NB4 (cell line): ENCODE measurements at places on chromosomes 12 and 14.
A peak's percentile ranks its signal among the peaks of the same experiment; 100 is the strongest.

GRCh38 chr12:108495054-108495453 lies 20.0 kb upstream of the FICD start:
- DNase-seq = peak; percentile 68

- peak; percentile 76 for DNase-seq
Measured at GRCh38 chr12:122356192-122356635, 66.3 kb downstream of the CLIP1 start.

DNA sequence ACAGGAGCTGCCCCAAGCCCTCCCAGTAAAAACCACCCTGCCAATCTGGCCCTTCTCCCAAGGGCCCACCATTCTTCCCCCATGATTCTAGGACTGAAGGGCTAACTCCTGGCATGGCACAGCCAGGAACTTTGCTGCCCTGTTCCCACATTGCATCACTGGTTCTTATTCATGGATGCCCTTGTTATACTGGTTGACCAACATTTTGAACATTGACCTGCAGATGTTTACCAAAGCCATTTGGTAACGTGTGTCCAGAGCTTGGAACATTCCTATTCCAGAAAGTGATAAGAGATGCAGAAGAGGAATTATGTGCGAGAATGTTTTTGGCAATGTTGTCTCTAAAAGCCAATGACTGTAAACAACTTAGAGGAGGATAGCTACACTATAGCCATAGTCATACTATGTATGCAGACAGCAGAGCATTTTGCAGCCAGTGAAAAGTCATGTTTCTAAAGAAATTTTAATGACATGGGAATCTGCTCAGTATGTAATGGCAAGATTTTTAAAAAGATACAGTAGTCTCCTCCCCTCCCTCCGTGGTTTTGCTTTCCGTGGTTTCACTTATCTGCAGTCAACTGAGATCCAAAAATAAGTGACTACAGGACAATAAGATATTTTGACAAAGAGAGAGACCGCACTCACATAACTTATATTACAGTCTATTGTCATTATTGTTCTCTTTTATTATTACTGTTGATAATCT lies 108.8 kb downstream of the DAAM1 start:
- peak; percentile 28 for DNase-seq

DNA sequence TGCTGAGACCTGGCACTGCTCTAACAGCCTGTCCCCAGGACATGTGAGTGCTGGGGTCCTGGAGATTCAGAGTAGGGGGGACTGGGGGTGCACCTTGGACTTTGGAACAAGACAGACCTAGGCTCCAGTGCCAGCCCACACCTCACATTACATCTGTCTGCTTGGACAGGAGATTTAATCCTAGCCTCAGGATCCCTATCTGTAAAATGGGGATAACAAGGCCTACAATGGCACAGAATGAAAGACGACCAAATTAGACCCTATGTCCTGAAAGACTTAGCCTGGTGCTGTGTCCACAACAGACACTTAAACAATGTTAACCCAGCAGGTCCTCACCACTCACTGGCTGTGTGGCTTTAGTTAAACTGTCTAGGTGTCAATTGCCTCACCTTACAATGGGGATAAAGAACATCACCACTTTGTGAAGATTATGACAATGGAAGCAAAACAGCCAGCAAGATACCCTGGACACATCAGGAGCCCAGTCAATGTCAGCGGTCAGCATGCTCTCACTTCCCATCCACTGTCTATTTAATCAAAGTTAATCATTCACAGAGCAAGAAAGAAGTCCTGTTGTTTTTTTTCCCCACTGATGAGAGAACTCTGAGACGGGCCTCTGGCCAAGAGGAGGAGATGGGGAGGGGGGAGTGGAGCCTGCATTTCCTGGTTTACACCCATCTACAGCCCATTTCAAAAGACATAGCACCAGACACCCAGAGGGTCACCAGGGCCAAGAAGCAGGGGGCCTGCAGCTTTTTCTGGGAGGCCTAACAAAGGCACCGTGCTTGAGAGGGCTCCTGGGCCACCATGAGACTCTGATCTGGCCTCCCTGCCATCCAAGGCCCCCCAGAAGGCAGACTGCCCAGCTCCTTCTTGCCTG lies 40.6 kb downstream of the ACTN1 start:
- no peak for DNase-seq

DNA sequence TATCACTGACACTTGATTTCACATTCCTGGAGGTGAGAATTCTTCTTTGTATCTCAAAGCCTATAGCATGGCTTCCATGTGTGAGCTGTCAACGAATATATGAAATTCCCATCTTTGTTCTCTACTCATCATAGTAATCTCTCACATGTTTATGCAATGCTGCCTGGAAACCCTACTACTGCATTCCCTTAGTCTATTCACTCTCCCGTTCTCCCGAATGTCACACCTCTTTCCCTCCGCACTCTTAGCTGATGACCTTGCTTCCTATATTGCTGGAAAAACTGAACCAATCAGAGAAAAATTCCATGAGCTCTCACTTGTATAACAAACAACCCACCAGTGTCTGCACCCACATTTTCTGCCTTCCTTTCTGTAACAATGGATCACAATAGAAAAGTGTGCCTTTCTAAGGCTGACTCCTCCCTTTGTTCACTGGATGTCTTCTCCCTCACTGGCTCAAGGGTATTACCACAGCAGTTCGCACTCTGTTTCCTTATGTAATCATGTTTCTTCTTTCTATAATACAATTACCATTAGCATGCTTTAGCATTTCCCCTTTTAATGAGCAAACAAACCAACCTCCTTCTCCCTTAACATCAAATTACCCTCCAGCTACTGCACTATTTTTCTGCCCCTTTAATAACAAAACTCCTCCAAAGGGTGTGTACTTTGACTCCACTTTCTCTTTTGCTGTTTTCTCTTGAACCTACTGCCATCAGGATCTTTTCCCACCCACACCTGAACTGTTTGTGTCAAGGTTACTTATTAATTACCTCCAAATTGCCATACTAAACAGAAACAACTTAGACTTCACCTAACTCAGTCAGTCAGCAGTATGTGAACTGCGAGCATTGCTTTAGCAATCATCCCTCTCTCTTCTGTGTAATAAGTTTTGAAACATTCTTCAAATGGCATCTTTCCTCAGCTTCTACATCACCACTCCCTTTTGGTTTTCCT lies 63.9 kb upstream of the CCDC196 start:
- no peak for DNase-seq

DNA sequence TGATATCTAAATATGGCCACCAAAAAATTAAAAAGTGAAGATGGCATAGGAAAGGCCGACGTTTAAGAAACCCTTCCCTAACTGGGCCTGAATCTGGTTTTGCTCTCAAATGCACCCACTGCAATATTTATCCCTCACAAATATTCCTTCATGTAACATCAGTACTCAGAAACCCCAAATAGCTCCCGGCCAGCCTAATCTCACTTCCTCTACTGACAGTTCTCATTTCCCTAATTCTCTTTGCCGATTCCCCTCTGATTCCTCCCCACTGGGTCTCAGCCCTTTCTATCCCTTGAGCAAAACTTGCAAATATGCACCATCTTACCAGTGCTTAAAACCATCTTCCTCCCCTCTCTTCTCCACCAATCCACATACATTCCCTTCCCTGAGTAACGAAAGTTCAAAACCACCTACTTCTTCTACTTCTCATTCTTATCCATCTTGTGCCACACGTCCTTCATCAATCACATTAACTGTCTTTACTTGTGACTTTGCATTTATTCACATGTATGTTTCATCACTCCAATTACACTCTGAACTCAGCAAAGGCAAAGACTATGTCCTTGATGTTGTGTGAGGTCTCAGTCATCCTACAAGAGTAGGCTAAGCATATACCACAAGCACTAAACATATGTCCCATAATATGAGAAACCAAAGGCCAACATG lies 23.1 kb downstream of the KCNK10 start:
- no peak for DNase-seq

DNA sequence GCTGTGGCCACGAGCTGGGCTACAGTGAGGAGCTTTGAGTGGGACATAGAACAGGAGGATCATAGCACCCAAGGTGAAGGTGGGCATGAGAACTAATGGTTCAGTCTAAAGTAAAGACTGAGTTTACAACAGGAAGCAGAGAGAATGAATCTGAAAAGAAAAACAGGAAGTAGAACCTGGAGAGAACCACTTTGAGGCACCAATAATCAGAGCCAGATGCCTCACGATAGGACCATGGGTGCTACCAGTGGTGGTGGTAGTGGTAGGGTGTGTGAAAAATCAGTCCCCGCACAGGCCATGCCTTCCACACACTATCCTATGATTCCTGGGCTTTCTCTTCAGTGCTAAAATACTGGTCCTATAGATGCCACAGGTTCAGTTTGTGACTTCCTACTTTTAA lies 293.6 kb downstream of the AKAP6 start:
- DNase-seq = no peak

GRCh38 chr14:83798421-83798820 lies 1731.5 kb upstream of the FLRT2 start:
- DNase-seq = no peak

DNA sequence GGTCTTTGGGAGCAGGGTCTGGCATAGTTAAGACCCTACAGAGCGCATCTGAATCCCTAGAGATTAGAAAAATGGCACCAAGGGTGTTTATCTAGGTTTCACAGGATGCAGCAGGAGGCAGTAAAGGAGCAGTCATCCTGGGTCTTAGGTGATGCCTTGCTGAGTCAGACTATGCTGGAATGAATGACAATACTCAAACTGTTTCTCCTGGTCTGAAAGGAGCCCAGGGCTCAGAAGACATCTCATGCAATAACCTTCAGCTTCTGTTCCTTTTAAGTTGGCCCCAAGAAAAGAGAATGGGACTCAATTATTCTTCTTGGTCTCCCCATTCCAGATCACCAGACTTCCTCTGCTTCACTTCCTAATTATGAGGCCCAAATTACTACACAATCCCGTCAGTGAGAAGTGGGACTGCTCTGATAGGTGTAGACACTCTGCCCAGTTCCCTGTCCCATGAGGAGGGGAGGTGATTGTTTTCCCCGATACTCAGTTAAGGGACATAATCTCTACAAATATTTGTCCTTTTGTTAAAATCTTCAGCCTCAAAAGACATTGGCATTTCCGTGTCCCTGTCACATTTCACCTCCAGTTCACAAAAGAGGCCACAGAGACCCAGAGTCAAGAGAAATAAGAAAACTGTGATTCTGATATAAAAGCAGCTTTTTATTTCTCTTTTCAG lies 14.8 kb upstream of the APOF start:
- DNase-seq = no peak

DNA sequence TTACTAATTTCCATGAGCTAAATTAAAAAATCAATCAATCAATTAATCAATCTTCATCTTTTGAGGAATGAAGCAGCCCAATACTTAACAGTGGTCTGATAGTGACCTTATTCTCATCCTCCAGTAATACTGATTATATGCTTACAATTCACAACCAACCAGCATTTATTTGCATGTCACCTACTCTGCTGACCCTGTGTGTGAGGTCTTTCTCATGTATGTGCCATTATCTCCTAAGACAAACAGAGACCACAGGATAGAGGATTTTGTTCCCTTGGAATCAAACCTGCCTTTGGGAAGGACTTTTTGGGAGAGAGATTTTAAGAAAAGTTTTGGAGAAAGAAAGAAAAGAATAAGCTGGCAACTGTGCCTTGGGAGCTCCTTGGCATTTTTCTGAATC lies 197.2 kb downstream of the NRXN3 start:
- DNase-seq = no peak

GRCh38 chr14:32476532-32476931 lies 147.4 kb downstream of the AKAP6 start:
- DNase-seq = no peak

GRCh38 chr12:82665142-82665923 lies 21.4 kb upstream of the TMTC2 start:
- DNase-seq = no peak

- no peak for DNase-seq
Measured at GRCh38 chr12:4323396-4323795, 2.4 kb downstream of the TIGAR start.

DNA sequence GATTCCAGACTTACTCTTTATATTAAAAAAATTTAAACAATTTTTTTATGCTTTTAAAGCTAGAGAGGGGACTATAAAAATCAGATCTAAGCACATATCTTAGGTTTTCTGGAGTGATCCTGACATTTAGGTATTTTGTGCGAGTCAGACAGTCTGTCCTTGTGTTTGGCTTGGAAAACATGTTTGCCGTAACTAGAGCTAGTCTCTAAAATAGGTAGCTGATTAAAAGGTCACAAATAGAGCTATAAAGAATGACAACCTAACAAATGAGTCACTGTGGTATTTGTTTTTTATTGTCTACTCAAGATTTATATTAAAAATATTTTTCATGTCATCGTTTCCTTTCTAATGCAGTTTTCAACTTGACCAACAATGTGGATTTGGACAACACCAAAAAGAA lies 73.4 kb downstream of the MNAT1 start:
- DNase-seq = no peak

DNA sequence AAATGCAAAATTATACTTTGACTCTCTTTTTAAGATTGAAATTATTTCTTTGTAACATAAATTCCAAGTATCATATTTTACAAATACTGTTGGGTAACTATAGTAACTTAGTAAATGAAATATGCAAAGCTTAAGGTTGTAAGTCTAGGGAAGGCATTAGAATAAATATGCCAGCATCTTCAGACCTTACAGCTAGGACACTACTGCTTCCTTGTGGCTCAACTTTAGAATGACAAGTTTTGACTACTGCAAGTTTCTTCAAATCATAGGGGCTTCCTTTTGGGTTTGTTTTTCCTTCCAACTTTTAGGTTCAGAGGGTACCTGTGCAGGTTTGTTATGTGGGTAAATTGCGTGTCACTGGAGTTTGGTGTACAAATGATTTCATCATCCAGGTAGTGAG lies 17.7 kb upstream of the ANP32D start:
- peak; percentile 45 for DNase-seq

GRCh38 chr12:7916936-7917335 lies 19.1 kb downstream of the SLC2A3 start:
- no peak for DNase-seq

DNA sequence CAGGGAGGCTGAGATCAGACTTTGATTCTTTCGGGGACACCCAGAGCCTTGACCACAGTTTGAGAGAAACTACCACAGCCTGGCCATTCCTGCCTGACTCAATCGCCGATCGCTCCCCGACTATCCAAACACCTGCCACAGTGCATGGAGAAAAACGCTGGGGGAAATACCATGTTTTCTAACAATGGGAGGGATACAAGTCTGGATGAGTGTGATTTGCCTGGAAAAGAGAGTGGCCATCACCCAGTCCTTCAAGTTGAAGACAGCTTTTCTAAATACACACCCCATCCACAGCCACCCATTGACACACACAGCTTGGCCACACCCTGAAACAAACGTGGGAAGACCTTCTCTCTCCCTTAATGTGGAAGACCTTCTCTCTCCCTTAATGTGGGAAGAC lies 6.7 kb upstream of the VASH1 start:
- no peak for DNase-seq

DNA sequence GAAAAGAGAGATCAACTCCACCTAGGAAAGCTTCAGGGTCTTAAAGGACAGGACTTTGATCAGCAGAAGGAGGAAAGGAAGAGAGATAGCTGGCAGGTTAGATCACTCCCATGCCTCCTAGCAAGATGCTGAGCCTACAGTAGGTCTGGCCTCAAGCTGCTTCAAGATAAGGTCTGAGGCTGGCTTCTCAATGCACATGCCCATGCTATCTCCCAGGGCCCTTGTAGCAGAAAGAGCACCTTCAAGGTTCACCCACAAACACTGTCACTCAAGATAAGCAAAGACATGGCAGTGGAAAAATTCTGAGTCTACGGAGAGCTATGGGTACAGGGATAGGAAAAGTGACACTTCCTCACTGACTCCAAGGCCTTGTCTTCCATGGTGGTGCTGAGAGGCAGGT lies 14.3 kb downstream of the REM2 start:
- no peak for DNase-seq

- DNase-seq = no peak
Measured at GRCh38 chr12:117884161-117884560, 84.6 kb downstream of the KSR2 start.
